ENCODE measurements at places on chromosomes 1 and 21. TPM values are rescaled to one million over a fixed set of nuclear protein-coding genes. Genes with fewer than 3 reads are reported as not detected.

DNA sequence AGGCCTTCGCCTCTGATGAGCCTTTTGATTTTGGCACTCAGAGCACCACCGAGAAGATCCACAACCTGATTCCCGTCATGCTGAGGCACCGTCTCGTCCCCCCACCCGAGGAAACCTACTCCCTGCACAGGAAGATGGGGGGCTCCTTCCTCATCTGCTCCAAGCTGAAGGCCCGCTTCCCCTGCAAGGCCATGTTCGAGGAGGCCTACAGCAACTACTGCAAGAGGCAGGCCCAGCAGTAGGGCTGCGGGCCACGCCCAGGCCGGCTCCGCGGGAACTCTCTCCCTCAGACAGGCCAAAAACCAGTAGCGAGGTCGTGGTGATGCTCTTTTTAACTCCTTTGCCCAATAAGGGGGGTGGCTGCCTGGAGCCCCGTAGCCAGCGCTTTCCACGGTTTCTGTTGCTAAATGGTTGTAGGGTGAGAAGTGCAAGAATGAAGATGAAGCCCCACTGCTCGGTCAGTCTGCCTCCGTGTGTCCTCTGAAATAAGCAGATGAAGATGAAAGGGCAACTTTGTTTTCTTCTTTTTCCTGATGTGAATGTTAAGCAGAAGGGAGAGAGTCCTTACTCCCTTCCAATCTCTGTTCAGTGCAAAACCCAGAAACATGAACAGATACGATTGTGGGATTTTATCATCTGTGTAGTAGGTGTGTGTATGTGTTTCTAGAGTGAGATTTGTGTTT is 46.5 kb downstream of the COQ8A start:
- no peak for DNase-seq

Gene RHOU
- total RNA-seq: 0.79 TPM

DNA sequence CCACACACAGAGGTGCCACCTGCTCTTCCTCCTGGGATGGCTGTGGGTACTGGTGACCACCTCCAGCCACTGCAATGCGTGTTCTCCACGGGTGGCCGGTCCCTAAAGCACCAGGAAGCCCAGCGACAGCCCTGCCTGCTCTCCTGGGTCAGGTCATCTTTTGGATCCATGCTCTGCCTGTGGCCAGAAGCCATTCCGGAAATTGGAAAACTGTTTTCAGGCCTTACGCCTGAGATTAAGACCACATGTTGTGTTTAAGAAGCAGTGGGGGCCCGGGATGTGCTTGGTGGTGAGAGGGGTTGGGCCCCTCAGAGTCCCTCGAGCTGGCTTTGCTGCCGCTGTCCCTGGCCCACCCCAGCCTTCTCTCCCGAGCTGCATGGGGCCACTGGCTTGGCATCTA is 150.8 kb downstream of the PEX14 start:
- DNase-seq: no peak

Gene C1QB
- not detected for total RNA-seq

DNA sequence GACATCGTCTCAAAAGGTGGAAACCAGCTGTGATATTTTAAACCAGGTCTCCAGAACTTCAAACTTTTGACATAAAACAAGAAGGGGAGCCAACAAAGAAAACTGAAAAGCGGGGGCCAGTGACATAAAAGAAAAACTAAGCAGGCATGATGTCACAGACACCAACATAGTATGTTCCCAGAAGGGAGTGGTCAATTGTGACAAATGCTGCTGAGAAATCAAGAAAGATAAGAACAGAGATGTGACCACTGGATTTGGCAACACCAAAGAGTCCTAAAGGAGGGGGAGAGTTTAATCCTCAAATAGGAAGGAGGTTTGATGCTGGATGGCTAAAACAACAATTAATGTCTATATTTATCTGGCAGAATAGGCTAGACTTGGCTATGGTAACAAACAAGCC is 2.3 kb upstream of the RNF19B start:
- DNase-seq: no peak

- no peak for DNase-seq
Measured at GRCh38 chr1:42259059-42259738, 75.8 kb downstream of the FOXJ3 start.

- DNase-seq: no peak
Measured at GRCh38 chr21:31479714-31480113, 135.7 kb upstream of the TIAM1 start.

DNA sequence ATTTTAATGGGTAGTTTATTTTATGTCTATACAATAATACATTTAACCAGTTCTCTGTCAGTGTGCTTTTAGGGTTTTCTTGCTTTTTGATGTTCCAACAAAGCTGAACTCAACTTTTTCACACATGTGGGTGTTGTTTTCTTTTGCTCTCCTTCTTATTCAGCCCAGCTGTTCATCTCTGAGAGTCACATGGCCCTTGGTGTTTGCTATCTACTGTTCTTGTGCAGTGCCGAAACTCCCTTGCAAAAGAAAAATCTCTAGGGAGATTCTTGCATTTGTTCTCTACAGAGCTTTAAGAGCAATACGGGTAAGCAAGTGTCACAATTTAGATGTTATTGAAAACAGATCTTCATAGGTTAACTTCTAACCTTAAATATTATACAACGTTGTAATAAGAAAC is 281.1 kb upstream of the CXADR start:
- no peak for DNase-seq

DNA sequence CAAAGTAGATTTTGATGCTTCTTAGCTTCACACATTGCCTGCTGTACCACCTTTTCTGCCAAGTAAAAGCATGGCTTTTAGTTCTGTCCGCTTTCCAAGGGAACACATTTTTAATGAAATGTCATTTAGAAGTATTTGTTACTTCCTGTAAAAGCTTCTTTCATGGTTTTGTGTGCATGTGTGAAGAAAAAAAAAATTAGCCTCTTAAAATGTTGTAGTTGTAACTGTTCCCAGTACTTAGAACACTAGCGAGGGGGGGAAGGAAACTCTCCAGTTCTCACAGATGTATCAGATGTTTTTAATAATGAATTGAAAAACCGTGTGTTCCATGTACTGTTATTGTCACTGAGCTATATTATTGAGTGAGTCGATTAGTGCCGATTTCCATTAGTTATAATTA is 568.3 kb upstream of the ADGRL2 start:
- no peak for DNase-seq

DNA sequence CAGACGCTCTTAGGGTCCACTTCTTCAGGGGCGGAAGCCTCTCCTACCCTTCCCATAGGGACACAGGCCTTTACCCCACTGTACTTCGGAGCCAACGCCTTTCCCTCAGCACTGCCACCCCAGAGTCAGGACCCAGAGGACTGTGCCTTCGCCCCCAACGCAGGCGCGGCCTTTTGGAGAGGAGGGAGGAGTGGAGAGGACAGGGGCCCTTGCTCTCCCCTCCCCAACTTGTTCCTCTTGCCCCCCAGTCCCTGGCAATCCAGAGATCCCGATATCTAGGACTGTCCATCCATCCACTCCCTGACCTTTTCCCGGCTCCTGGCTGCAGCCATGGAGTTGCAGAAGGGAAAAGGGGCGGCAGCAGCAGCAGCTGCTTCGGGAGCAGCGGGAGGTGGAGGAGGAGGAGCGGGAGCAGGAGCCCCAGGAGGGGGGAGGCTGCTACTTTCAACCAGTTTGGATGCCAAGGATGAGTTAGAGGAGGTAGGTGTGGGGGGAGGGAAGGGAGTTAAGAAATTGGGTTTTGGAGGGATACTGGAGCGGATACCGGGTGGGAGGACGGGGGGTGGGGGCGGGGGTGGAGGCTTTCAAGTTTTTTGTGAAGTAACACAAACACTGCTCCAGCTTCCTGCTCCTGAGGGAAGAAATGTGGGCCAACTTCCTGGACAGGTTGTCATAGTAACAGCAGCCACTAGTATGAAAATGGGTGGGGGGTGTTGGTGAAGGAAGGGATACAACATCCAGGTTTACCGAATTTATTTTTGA is 636 bp downstream of the INTS3 start:
- peak; percentile 63 for DNase-seq

- DNase-seq: no peak
Measured at GRCh38 chr1:94191216-94191615, 46.2 kb downstream of the ARHGAP29 start.

DNA sequence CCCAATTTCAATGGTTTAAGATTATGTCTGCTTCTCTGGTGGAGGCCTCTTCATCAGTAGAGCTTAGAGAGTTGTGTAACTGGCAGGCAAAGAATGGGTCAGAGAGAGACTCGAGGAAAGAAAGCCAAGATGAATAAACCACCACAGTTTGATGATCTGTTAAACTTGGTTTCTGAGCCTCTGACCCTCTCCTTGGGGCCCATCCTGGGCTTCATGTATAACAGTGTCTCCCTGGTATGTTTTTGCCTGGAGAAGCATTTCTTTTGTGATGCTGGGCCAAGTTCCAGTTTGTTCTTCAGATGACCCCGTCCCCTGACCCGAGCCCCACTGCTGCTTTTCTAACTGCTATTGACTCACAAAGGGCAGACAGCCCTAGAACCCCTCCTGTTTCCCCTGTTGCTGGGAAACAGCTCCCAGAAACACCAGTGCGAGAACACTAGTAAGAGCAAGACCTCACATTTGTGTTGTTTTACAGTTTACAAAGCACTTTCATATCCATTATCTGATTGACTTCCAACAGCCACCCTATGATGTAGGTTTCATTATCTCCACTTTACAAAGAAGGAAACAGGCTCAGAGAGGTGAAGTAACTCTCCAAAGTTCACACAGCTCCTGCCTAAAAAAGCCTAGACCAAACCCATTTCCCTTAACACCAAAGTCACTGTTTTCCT is 9.0 kb downstream of the CD2 start:
- DNase-seq: no peak

DNA sequence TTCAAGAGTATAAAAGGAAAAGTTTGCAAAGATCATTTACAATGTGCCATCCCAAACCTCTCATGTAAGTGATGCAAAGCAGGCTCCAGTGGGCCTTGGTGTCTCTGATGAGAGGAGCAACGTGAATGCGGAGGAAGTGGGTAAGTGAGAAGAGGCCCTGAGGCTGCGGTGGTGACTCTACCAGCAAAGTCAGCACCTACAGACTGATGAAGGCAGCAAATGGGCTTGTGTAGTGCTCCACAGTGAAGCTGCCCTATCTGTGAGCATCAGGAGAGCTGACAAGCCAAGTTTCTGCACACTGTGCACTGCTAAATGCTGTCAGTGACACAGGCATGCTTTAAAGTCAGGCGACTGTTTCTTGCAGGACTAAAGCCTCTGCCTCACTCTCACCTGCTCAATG is 15.6 kb upstream of the RAP1A start:
- DNase-seq: no peak

Gene OVAAL
- 25.8 TPM for total RNA-seq

- DNase-seq: no peak
Measured at GRCh38 chr1:156659661-156659987, 17.6 kb downstream of the NES start.

Gene CDA
- not detected for total RNA-seq

Gene NSUN4
- total RNA-seq: 8.7 TPM

DNA sequence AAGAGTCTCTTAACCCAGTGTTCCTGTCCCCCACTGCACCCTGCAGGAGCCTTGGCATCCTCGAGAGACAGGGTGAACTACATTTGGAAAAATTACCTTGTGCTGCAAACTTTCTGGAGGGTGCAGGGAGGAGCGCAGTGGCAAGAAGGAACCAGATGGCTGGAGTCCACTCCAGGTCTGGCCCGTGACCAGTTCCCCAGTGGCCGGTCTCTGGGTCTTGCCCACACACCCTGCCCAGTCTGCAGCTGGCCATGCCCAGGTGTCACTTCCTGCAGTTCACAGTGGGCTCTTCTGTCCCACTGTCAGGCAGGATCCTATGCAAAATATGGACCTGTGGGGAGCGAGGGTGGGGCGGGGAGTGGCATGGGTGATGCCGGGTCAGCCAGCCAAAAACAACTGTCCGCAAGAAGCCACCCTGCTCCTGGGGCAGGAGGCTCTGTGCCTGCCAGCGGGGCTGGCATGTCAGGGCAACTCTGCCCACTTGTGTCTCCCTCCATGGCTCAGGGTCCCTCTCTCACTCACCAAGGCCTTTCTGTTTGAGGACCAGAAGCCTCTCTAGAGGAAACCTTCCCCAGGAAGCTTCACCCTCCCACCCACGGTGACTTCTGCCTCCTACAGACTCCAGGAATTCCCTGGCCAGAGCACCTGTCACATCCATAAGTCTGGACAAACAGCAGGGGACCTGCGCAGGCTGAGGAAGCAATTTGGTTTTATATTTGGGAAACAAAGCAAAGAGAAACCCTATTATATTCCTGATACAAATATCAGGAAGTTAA is 55.6 kb downstream of the KIF21B start:
- no peak for DNase-seq

GRCh38 chr21:44524414-44525371 is 15.3 kb downstream of the KRTAP10-1 start:
- DNase-seq: no peak

Gene B3GALT5
- total RNA-seq: not detected

- no peak for DNase-seq
Measured at GRCh38 chr1:93324486-93325464, 20.9 kb upstream of the DR1 start.

DNA sequence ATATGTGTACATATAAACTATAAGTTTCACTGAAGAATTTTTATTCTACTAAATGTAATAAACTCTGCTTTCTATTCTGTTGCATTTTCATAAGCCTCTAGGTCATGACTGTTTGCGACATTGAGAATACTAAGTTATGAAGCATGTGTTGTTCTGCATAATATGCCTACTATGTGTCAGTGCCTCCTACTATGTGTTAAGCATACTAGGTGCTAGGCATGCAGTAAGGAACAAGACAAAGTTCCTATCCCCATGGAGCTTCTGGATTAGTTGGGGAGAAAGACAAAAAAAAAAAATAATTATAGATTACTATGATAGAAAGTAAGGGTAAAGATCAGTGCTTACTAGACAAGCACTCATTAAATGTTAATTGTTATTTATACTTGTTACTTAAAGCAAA is 1.3 kb downstream of the SDCCAG8 start:
- no peak for DNase-seq

Gene SPATA17
- total RNA-seq: 1.5 TPM

Gene SPOCD1
- 1.5 TPM for total RNA-seq

Data from SK-MEL-5 (cell line).